Muscle of back (tissue), 13 donors: ENCODE measurements at places on chromosomes 13 and 19. TPM values are rescaled to one million over a fixed set of nuclear protein-coding genes. Genes with fewer than 3 reads are reported as not detected.

DNA sequence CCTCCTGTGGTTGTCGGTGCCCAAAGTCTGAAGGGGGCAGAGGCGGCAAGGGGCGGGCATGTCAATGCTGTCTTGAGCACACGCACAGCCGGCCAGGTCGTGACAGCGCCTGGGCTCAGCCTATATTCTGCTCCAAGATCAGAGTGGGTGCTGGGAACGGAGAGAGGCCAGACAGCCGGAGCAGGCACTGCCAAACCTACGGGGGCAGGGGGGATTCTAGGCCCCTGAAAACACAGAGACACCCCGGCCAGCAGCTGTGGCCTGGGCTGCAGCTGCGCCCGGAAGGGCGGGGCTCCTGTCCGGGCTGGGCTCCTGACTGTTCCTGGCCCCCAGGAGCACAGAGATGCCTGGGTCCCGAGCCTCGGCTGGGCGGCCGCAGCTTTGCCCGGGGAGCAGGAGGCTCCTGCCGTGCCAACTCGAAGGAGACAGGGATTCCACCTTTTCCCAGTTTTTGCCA, 2662.9 kb upstream of the PCDH20 start:
- DNase-seq, result no peak

- no peak for DNase-seq
These were observed 79.2 kb downstream of the SLAIN1 start for GRCh38 chr13:77776704-77777103.

Gene CGB3
- not detected for polyA plus RNA-seq

GRCh38 chr13:24076109-24076508, 84.4 kb upstream of the SPATA13 start:
- DNase-seq, result no peak

GRCh38 chr19:19406878-19407632, 1.6 kb downstream of the GATAD2A start:
- DNase-seq, result no peak

GRCh38 chr19:56272161-56272798, at the start of gene EDDM13:
TSS of gene EDDM13 (plus strand) at chr19:56272748. CDS start at chr19:56272835, 87 bp downstream.
- DNase-seq, result no peak

Gene EBI3
- 0.68 TPM for polyA plus RNA-seq

- peak; percentile 79 for DNase-seq
These were observed 276.4 kb downstream of the LHFPL6 start for GRCh38 chr13:39326469-39327171.

GRCh38 chr13:76696370-76696769, 189.8 kb downstream of the KCTD12 start:
- DNase-seq, result no peak

Gene UNC13A
- polyA plus RNA-seq, result 0.36 TPM

GRCh38 chr13:113460599-113460998, 7.3 kb upstream of the ADPRHL1 start:
- no peak for DNase-seq

DNA sequence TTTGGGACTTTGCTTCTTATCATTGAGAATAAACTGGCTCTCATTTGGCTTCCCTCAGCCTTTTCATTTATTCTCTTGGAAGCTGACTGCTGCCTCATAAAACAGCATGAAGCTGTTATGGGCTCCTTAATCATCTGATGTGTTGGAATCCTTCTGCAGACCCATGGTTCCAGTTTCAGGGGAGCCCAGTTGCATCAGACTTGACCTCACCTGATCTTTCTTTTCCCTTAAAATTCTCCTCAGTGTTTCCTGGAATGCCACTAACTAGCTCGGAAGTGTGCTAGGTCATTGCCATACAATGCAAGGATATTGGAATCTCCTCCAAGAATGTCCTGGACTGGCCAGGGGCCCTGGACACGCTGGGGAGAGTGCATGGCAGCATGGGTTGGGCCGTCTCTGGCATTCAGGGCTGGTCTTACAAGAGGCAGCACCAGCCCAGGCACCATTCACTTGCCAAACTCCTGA, 158.7 kb downstream of the FLT1 start:
- DNase-seq, result no peak

GRCh38 chr13:75639454-75639853, 3.3 kb downstream of the LMO7 start:
- no peak for DNase-seq

DNA sequence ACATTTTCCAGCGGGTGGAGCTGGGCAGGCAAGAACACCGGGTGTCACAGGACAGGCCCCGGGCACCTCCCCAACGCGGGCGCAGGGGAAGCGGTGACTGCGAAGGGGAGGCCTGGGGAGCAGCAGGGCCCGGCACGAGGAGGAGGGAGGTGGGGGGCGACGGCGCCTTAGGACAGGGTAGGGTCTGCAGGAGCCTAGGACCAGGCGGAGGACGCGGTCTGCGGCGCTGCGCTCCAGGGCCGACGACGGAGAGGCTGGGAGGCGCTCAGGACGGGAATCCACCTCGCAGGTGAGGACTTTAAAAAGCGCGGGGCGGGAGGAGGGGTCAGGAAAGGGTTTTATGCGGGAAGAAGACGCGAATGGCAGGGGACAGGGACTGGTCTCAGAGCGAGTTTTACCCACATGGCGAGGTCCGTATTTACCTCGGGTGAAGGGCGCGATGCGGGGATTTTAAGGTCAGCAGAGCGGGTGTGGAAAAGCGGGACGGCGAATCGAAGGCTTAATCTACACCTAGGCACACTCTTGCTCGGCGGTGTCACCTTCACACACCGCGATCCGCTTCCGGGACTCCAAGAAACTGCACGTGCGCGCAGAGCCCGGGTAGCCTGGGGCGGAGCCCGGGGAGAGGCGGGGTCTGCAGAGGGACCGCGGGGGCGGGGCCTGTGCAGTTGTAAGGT, 13.5 kb downstream of the ERVV-2 start:
- no peak for DNase-seq

GRCh38 chr13:25132751-25133390, 36.9 kb downstream of the PABPC3 start:
- peak; percentile 44 for DNase-seq

- DNase-seq, result no peak
These were observed 41.2 kb downstream of the MIPEP start for GRCh38 chr13:23848019-23848418.

Gene CYSLTR2
- polyA plus RNA-seq, result 0.54 TPM

DNA sequence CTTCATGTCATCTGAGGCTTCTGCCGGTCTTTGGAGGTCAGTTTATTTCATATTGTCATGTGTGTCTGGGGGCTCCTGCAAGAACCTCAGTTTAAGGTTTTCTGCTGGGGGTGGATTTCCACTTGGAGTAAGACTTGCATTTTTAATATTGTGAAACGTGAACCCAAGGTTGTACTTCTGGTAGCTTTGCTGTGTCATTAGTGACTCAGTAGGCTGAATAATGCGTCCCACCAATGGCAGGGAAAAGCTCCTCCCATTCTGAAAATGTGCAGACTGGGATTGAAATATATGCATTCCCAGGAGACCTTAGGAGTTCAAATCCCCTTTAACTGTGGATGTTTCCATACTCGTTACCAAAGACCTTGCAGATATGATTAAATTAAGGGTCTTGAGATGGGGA, 46.2 kb downstream of the ING1 start:
- DNase-seq, result no peak

GRCh38 chr13:103730407-103730806, 664.2 kb upstream of the SLC10A2 start:
- no peak for DNase-seq

DNA sequence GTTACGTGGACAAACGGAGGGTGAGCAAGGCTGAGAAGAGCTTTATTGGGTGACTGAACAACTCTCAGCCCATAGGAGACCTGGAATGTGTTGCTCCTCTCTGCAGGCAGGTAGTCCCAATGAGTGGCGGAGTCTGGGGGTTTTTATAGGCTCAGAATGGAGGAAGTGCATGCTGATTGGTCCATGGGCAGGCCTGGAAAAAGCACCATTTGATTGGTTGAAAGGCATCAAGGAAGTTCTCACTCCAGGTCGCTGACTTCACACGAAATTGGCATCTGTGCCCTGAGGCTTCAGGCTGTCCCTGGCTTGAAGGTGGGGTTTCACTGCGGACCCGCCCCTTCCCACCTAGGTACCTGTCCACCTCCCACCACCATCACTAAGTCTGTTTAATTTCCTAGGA, 65.4 kb downstream of the SPATA13 start:
- DNase-seq, result no peak

DNA sequence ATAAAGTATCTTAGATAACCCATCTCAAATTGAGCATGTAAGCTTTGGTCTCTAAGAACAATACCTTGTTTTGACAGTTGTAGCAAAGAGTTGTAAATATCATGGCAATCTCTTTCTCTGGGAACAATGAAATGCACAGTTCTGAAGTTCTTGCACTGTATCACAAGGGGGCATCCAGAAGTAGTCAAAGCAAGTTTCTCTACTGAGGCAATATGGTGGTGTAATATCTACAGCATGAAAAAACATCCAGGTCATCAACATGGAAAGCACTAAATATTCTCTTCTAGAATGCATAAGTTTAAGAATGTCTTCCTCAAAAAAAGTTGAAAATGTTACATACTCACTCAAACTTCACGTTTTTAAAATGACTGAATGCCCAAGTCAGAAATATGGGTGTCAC, 19.6 kb downstream of the MTMR6 start:
- DNase-seq, result no peak

DNA sequence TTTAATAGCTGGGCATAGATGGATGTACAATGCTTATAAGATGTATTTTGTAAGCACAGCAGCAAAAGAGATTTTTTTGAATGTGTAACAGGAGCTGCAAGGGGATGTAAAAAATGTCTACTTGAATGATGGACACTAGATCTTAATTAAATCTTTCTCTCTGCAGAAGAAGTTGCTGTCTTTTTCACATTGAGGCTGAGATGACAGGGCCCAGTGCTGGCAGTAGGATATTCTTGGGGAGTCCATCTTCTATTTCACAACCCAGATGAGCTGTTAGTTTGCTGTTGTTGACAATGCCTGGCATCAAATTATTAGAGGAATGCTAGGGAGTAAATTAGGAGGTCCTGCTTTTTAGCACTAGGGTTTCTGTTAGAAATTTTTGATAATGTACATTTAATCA, 698.7 kb downstream of the SLITRK5 start:
- no peak for DNase-seq

Gene MKNK2
- 77.5 TPM for polyA plus RNA-seq

Gene C19orf67
- polyA plus RNA-seq, result not detected

DNA sequence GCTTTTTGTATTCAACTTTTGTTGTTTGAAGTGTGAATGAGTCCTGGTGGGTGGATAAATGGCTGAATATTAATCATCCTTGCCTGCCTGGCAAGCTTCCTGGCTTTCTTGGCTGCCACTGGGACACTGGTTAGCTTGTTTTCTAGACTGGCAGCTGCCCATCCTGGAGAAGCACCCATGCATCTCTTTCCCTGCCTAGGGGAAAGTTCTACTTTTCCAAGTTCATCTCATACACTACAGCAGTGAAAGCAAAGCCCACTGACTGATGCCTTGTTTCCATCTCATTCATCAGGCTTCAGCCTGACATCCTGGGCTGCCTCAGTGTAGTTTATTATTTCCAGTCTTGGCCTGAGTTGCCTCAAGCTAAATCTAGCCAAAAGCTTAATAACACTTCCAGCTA, 244.8 kb downstream of the PCDH20 start:
- peak; percentile 46 for DNase-seq

- DNase-seq, result no peak
These were observed 718.5 kb downstream of the EFNB2 start for GRCh38 chr13:105816994-105817393.

Gene F2RL3
- polyA plus RNA-seq, result 0.49 TPM

DNA sequence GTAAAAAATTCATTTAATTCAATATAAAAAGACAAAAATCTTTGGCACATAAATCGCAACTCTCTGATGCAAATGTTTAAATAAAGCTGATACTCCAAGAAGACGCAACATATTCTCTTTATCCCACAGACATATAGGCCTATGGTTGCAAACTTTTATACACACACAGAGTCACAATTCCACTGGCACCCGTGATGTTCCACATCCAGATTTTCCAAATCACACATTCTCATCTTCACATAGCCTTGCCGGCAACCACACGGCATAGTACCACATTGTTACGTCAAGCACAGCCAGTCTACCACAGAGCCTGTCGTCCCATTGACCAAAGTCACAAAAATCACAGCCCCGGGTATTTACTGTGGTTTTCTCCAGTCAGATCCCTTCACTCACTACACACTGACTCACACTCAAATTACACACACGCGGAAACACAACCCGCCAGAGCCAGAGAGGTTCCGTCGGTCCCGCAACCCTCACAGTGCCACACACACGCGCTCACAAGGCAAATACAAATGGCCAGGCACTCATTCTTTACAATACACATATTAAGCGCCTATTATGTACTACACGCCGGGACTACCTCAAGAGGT, 546 bp upstream of the ZNF546 start:
- DNase-seq, result peak; percentile 25

DNA sequence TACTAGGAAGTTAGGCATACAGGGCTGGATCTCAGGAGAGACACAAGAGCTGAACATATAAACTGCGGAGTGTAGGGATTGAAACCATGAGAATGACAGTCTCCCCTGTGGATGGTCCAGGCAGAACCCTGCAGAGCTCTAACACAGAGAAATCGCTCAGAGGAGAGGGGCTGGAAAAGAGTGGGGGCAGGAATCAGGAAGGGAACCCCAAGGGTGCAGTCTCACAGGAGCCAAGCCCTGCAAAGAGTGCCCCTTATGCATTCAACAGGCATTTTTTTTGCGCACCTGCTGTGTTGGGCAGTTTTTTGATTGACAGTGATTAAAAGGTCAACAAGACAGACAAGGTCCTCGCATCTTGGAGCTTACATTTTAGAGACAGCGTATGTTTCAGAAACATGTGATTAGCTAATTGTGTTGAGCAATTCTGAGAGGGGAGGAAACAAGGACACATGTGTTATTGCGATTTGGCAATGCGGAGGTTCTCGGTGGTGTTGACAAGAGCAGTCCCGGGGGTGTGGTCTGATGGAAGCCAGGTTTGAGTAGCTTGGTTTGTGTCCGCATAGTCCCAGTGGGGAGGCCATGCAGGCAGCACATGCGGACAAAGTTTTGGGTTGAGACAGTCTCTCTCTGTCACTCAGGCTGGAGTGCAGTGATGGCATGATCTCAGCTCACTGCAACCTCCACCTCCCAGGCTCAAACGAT, 182.6 kb upstream of the IRS2 start:
- DNase-seq, result peak; percentile 36

Gene C1QTNF9B
- 2.3 TPM for polyA plus RNA-seq

Gene EHD2
- 110 TPM for polyA plus RNA-seq

Gene ZNF507
- 14.8 TPM for polyA plus RNA-seq

Gene OLFM2
- polyA plus RNA-seq, result 35.2 TPM

Gene PNMA8A
- polyA plus RNA-seq, result 44.4 TPM

- peak; percentile 98 for DNase-seq
These were observed at the start of gene IZUMO4 for GRCh38 chr19:2096480-2097202. TSS of gene IZUMO4 (plus strand) at chr19:2096915. CDS start at chr19:2096946, 31 bp downstream.

DNA sequence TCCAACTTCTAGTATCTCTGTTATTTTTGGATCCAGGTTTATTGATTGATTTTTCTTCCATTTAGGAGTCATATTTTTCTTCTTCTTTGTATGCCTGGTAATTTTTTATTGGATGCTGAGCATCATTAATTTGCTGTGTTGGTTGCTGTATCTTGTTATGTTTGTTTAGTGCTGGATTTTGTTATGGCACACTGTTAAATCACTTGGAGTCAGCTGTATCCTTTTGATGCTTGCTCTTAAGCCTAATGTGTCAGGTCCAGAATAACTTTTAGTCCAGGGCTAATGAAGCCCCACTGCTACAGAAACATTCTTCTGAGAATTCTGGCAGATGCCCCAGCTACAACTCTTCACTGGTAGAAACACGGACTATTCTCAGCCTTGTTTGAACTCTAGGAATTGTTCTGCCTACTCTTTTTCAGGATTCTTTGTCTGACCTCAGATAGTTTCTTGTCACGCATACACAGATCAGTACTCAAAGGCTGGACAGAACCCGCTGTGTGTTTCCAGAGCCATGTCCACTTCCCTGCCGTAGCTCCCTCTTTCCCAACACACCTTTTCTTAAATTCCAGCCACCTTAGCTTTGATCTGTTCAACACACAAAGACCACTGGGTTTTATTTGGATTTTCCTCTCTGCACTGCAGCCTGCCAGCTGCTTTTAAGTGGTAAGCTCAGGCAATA, 137.1 kb upstream of the WASF3 start:
- no peak for DNase-seq
